ENCODE measurements at places on chromosomes 6 and 20.

GRCh38 chr6:1608222-1609040, 1.3 kb upstream of the FOXC1 start:
- no peak for DNase-seq

DNA sequence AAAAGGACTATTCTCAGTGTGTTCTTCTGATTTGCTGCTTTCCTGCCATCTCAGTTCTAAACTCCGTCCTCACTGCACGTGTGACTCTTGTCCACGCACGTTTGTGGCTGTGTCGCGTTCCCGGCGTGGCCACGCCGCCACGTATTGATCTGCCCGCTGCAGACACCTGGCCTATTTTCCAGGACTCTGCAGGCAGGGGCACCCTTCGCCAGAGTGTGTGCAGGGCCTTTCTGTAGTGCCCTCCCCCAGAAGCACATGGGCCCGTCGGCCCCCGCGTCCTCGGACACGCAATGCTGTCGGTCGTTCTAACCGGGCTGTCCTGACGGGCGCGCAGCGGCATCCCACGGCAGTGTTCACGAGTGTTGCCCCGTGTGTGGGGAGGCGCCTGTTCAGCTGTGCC, 87.6 kb downstream of the YTHDF1 start:
- DNase-seq: no peak

- no peak for DNase-seq
Observed at GRCh38 chr6:33923857-33924514, 120.2 kb upstream of the MLN start.

- no peak for DNase-seq
Observed at GRCh38 chr6:160274871-160275510, 16.4 kb upstream of the SLC22A2 start.

DNA sequence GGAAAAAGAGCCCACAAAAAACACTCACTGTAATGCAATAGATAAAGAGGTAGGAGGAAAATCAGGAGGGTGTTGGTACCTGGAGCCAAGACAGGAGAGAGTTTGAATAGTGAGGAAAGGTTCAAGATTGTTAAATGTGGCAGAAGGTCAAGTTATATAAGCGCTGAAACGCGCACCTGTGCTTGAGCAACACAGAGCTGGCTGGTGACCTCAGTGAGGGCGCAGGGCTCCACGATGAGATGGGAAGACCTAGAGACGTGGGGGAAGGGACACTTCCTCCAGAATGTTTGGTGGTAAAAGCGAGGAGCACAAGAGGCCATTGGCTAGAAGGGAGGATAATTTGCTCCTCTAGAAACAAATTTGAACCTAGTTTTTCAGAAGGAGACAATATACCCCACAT, 4.2 kb upstream of the PPP1R14C start:
- DNase-seq: no peak

DNA sequence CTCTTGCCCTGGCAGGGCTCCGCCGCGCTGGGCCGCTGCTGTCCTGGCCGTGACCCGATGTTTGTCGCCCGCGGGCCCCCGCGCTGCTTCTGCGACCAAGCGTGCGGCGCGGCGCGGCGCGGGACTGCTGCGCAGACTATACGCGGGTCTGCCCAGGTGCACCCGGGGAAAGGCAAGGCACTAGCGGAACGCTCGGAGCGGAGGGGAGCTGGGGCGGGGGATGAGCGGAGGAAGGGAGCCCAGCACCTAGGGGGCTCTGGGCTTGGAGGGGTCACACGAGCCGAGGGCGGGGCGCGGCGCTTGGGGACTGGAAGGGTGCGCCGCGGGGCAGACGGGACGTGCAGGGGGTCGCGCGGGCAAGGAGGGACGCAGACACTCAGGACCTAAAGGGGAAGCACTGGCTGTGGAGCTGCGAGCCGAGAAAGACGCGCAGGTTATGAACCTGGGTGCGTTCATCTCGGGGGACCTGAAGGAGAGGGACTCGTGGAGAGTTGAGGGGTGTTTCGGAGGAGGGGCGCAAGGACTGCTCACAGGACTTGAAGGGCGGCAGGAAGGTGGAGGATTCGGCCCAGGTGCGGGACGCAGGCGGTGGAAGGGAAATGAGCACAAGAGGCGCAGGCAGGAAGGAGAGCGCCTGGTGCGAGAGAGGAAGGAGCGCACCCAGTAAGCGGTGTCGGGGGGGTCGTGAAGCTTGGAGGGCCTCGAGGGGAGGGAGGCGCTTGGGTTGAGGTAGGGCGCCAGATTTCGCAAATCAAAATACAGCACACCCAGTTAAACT, 40.8 kb upstream of the ZNFX1 start:
- peak; percentile 9 for DNase-seq

- DNase-seq: no peak
Observed at GRCh38 chr6:40986364-40986763, 52.7 kb downstream of the UNC5CL start.

- no peak for DNase-seq
Observed at GRCh38 chr20:51258582-51259165, 235.8 kb upstream of the KCNG1 start.

DNA sequence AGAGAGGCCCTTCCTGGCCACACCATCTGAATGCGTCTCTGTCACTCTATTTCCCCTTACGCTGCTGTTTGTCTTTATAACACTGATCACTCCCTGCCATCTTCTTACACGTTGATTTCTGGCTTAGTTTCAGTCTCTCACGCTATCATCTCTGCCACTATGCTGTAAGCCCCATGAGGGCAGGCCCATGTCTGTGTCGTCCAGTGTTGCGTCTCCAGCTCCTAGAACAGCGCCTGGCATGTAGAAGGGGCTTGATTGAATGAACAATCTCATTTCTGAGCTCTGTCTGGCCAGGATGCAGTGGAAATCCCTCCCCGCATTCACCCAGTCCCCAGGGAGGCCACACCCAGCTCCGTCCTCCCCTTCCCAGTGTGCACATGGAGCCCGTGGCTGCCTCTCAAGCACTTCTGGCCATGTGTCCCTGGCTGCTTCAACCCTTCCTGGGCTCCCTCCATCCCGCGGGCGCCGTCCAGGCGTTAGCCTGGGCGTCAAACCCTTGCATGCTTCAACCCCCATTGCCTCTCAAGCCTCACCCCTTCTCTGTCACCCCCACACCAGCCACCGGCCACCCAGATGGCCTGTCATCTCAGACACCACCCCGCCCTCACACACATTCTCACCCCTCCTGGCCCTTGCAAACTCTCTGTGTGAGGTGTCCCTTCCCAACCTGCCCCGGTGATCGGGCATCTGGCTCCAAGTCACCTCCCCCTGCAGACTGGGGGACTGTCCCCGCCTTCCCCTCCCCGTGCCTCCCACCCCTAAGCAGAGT, 71.1 kb downstream of the SRC start:
- no peak for DNase-seq

GRCh38 chr20:50559856-50560638, 49.9 kb downstream of the PTPN1 start:
- no peak for DNase-seq

- DNase-seq: no peak
Observed at GRCh38 chr6:41430875-41431274, 95.5 kb downstream of the NCR2 start.

GRCh38 chr20:15039088-15039752, 701.8 kb upstream of the FLRT3 start:
- no peak for DNase-seq

DNA sequence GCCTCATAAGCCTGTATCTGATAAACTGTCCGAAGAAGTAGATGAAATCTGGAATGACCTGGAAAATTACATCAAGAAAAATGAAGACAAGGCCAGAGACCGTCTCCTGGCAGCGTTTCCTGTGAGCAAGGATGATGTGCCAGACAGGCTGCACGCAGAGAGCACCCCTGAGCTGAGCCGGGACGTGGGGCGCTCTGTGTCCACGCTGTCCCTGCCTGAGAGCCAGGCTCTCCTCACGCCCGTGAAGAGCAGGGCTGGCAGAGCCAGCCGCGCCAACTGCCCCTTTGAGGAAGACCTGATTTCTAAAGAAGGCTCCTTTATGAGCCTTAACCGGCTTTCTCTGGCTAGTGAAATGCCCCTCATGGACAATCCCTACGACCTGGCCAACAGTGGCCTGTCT, 33.9 kb upstream of the MTHFD1L start:
- DNase-seq: no peak

- no peak for DNase-seq
Observed at GRCh38 chr6:34709386-34709785, 12.8 kb upstream of the ILRUN start.

GRCh38 chr20:11195169-11195568, 521.4 kb upstream of the JAG1 start:
- no peak for DNase-seq

- DNase-seq: no peak
Observed at GRCh38 chr6:114432400-114432799, 89.6 kb upstream of the HS3ST5 start.

- DNase-seq: no peak
Observed at GRCh38 chr6:108958900-108959770, 110.9 kb downstream of the ARMC2 start.

- DNase-seq: peak; percentile 59
Observed at GRCh38 chr20:45311589-45312211, 3.6 kb upstream of the MATN4 start.

GRCh38 chr20:38067717-38068365, 34.3 kb downstream of the RPRD1B start:
- no peak for DNase-seq

DNA sequence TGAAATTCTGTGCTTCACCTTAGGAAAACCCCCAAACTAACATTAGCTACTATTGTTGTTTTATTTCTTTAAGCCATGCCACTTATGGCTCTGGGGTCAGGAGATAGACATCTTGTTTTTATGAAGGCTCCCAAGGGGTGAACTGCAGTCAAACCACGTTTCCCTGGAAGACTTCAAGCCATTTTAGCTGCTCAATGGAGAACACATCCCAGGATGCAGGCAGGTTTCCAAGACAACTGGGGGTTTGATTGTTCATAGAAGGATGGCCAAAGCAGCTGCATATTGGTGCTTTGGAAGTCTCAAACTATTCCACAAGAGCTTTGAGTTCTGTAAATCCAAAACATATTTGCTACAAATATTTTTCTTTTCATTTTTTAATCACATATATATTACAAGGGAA, 818.0 kb downstream of the MAFB start:
- DNase-seq: no peak

- DNase-seq: no peak
Observed at GRCh38 chr6:28213213-28213523, 11.9 kb upstream of the ZSCAN9 start.

GRCh38 chr6:166905013-166905412, 51.3 kb downstream of the RNASET2 start:
- DNase-seq: no peak

DNA sequence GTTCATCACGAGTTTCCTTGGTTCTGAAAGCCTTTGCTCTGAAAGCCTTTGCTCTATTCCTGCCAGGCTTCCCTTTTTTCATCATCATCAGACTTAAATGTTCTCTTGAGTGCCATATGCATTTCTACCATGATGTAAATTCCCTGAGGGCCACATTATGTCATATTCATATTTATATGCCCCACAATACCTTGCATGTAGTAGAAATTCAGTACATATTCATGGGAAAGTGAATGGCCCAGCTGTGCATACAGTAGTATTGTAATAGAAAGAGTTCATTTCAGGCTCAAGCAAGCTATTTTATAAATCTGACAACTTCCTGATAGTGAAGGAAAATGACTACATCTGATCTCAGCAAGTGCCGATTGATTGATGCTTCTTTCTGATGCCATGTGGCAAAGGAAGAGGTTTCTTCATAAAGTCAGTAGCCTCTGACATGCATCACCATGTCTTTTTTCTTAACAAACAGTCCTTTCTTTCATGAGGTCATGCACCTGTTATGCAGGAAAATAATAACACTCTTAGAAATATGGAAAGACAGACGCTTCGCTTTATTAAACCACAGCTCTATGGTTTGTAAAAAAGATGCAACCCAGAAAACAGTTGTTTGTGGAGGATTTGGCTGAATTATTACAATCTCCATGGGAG, 308.7 kb downstream of the SAMD5 start:
- no peak for DNase-seq

- no peak for DNase-seq
Observed at GRCh38 chr6:40425192-40425919, 161.8 kb downstream of the LRFN2 start.

GRCh38 chr6:126773112-126773805, 345.2 kb upstream of the RSPO3 start:
- DNase-seq: no peak

DNA sequence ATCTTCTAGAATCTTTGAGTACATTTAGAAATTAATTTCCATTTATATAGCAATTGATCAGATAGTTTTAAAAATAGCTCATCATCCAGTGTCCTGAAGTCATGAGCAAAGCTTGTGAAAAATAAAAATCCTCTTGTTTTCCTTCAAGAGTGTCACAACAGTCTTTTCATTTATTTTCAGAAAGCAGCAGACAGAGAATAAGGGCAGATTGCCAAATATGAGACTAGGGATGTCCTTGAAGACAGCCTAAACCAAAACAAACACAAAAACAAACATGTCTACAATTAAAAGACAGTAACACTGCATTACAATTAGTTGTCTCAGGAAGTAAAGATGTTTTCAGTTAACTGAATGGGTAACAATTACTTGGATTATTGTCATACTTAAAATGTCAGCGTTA, 682.8 kb downstream of the TFAP2A start:
- no peak for DNase-seq

DNA sequence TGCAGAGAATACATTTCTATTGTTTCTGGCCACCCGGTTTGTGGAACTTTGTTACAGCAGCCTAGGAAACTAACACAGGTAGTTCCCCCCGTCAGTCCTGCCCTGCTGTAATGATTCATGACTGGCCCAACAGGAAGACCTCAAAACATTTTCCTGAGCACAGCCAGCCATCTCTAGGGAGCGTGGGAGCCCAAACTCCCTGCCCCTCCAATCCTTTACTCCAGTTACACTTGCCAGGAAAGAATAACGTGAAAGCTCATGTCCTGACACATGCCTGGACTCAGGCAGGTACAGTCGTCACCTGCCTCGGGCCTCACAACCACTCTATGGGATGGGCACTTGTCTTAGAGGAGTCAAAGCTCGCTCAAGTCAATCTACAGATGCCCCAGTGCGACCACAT, 8.4 kb downstream of the TXNDC5 start:
- no peak for DNase-seq

DNA sequence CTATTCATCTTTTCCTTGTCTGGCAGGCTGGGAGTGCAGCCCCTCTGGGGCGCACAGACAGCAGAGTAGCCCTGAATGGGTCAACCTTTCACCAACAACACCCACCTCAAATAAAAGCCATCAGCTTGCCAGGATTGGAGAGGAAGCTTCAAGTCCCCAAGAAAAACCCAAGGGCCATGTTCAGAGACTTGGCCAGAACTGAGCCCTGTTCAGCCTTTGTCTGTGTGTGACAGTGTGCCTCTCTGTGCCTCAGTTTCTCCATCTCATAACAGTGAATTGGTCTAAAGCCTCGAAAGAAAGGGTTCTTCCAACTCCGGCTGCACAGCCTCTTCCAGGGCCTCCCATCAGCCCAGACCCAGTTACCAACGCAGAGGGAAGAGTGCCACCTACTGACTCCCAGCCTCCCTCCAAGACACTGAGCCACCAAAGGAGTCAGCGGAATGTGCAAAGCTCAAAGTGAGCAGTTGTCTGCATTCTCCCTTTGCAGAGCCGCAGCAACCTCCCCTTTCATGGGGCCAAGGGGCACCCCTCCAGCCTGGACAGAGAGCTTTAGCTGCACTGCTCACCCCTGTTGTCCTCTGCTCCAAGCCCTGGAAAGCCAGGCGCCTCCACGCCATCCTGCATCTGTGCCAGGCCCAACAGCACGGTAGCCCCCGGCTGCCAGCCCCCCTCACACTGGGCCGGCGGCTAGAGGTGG, 82.7 kb upstream of the TOP1 start:
- peak; percentile 57 for DNase-seq

GRCh38 chr20:58017231-58017969, 211.1 kb downstream of the ANKRD60 start:
- DNase-seq: no peak
